NCI-H748 treated with DMSO at 0.1 percent for 48 hours (cell line): ENCODE measurements at places on chromosomes 12 and 14.

DNA sequence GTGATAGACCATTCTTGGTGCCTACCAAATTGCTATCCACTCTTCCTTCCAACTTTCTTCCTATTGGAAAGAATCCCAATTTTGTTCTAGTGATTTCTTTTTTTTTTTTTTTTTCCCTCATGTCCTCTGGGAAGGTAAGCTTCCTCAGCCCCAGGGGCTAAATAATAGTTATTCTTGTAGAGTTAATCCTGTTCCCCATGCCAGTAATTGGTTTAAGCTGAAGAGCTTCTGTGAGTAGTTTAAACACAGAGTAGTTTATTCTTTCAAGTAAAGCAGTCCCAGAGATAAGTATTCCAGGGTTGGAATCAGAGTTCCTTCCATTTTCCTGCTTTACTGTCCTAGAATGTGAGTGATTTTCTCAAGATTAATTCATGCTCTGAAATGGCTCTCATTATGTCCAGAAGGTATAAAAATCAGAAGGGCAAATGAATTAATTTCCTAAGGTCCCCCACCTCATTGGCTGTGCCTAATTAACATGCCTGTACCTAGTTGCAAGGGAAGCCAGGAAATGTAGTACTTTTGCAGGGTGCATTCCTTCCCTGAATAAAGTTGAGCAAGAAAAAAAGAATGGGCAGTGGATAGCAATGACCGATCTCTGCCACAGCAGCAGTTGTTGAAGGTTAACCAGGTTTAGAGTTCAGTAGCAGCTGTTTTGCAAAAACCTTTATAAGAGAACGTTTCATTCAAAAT lies 97.8 kb downstream of the PLEKHA5 start:
- no peak for DNase-seq

GRCh38 chr12:68271346-68271745 lies 17.9 kb upstream of the IL22 start:
- DNase-seq: no peak

DNA sequence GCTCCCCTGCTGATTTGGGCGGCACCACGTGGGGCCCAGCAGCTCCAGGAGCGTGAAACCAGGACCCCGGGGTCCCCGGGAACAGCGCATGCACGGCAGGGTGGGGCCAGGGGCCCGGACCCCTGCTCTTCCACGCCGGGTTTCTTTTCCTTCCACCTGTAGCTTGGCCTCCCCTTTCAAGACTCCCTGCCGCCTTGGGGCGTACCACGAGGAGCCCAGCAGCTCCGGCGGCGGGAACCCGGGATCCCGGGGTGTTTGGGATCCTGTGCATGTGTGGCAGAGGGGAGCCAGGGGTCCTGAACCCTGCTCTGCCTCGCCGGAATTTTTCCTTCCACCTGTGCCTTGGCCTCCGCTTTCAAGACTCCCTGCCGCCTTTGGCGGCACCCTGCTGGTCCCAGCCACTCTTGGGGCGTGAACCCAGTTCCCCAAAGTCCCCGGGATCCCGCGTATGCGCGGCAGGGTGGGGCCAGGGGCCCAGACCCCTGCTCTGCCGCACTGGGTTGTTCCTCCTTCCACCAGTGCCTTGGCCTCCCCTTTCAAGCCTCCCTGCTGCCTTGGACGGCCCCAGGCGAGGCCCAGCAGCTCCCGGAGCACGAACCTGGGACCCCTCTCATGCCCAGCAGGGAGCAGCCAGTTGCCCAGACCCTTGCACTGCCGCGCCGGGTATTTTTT lies 322.7 kb downstream of the ALG10 start:
- no peak for DNase-seq

DNA sequence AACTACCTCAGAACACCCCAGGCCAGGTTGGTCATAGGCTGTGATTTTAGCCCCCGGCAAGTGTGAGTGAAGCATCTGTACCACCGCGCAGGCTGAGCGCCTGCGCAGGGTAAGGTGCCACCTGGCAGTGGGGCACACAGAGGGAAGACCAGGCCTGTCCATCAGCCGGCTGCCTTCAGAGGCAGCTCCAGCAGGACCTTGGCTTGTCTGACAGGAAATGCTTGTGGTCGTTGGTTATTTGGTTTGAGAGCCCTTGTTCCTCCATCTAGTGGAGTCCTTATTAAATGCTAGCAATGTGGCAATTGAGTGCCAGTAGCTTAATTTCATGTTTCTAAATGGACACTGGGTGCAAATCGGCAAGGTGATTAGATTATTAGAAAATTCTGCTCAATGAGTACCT lies 27.5 kb downstream of the SLC25A29 start:
- DNase-seq: no peak

DNA sequence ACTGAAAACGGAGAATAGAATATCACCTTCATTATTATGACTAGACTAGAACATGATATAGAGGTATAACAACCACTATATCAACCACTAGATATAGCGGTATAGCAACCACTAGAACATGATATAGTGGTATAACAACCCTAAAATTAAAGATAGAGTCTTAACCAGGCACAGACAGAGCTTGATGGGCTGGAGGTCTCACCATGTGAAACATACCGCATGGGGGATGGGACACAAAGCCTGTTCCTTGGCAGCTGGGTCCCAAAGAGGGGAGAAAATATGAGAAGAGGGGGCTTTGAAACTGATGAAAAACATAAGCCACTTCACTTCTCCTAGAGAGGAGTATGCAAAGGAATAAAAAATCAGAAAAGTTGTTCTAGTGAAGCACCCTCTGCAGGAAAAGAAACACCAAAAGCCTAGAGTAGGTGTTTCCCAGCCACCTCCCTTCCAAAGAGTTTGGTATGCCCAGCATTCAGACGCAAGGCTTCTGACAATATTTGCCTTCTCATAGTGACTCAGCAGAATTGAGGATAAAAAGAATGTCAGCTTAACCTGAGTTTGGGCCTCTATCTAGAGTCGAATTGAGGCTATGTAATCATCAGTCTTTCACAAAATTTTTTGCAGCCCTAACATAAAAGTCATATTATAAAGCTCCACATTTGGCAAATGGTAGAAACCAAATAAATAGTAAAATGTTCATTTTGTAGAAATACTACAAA lies 316.4 kb downstream of the NOVA1 start:
- DNase-seq: peak; percentile 79

DNA sequence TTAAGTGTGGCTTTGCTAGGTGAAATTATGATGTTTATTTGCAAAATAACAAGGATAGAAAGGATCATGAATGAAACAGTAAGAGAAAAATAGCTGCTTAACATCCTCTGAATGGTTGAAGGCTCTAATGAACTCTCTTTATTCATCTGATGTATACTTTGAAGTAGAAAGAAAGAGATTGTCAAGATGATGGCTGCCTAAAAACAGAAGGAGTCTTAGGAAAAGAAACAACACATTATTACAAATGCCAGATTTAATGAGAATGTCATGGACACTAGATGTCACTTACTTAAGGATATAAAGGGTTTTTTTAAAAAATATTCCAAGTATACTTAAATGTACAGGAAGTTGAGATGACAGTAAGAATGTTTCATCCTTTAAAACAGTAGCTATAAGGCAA lies 21.6 kb downstream of the DCN start:
- no peak for DNase-seq

- no peak for DNase-seq
Measured at GRCh38 chr12:18296909-18297280, 35.6 kb downstream of the PIK3C2G start.
